NCI-H510A treated with DMSO at 0.1 percent for 48 hours (cell line): ENCODE measurements at places on chromosomes 12 and 14.
A peak's percentile ranks its signal among the peaks of the same experiment; 100 is the strongest.

DNA sequence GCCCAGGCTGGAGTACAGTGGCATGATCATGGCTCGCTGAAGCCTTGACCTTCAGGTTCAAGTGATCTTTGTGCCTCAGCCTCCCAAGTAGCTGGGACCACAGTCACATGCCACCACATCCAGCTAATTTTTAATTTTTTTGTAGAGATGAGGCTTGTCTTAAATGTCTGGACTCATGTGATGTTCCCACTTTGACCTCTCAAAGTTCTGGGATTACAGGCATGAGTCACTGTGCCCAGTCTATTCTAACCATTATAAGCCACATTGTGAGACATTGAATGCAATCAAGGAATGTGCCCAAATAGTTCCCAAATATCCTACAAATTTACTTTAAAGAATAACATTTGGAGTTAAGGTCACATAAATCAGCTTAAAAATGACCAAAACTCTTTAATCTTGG, 130.7 kb upstream of the ARID2 start:
- no peak for DNase-seq

- no peak for DNase-seq
These were observed 448.8 kb downstream of the FLRT2 start for GRCh38 chr14:85978582-85979250.

GRCh38 chr14:67269298-67270060, 28.2 kb downstream of the PALS1 start:
- no peak for DNase-seq

- DNase-seq: no peak
These were observed 355.7 kb upstream of the TMEM132C start for GRCh38 chr12:127911291-127911690.

- no peak for DNase-seq
These were observed 400.5 kb downstream of the ETNK1 start for GRCh38 chr12:23025372-23026016.

DNA sequence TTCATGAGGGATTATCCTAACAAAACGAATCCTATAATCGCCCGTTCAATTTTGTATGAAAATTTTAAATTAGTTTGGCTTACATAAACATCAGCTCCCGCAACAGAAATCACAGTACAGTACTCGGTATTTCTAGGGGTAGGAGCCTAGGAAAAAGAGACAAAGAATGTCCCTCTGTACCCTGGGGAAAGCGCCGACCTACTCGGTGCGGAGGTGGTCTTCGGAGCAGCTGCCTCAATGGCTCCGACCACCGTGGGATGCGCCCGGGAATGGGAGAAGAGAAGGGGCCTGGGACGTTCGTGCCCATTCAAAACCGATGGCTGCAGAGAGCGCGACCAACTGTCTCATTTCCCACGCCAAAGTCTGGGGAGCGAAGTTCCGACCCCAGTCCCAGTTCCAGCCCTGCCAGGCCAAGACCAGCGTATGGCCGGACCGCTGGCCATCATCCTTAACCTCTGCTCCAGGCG, 618 bp downstream of the GNPNAT1 start:
- no peak for DNase-seq

- no peak for DNase-seq
These were observed 761.5 kb downstream of the GALC start for GRCh38 chr14:87231336-87232026.

GRCh38 chr12:120583478-120584030, 2.4 kb upstream of the POP5 start:
- DNase-seq: peak; percentile 66

- peak; percentile 69 for DNase-seq
These were observed 7.0 kb downstream of the FOXA1 start for GRCh38 chr14:37587881-37588666.

DNA sequence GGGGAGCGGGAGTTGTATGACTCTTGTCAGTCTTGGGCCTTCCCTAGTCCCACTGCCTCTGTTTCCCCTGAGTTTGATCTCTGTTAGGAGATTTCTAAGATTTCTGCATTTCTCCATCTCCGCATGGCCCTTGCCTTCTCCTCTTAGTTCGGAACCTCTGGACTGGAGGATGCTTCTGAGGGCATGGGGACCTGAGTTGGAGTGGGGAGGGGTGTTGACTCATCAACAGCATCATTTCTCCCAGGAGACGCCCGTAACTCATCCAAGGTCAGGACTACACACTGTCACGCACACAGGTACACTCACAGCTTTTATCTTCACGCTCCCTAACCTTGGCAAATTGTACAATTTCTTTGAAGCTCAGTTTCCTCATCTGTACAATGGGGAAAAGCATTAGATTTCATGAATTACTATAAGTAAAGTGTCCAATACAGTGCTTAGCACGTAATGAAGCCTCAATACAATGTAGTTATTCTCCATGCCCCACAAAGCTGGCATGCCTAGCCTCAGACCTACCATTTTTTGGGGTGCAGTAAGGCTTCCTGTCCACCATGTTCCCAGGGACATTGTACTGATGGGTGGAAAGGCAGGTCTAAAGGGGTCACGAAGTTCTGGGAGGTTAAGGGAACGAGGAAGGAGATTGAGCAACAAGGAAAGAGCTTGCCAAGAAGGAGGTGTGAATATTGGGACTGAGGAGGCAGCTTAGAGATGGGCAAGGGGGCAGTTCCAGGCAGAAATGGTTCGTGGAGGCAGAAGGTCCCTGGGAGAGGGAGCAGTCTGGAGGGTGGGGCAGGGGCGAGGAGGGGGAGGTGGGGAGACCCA, 600 bp upstream of the LAG3 start:
- no peak for DNase-seq

DNA sequence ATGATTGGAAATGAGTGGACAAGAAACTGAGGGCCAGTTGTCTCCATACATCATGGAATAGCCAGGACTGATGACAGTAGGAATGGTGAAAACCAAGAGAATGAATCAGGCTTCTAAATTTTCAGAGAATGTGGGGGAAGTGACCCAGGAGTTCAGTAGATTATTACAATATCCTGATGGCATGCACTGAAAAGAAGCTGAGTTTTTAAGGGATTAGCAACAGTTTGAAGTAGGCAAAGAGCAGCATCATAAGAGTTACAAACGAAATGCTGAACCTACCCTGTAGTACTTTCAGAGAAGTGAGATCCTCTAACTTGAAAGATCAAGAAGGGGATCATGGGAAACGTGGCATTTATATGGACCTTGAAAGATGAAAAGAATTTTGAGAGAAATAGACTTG, 13.2 kb downstream of the SLC2A14 start:
- no peak for DNase-seq

DNA sequence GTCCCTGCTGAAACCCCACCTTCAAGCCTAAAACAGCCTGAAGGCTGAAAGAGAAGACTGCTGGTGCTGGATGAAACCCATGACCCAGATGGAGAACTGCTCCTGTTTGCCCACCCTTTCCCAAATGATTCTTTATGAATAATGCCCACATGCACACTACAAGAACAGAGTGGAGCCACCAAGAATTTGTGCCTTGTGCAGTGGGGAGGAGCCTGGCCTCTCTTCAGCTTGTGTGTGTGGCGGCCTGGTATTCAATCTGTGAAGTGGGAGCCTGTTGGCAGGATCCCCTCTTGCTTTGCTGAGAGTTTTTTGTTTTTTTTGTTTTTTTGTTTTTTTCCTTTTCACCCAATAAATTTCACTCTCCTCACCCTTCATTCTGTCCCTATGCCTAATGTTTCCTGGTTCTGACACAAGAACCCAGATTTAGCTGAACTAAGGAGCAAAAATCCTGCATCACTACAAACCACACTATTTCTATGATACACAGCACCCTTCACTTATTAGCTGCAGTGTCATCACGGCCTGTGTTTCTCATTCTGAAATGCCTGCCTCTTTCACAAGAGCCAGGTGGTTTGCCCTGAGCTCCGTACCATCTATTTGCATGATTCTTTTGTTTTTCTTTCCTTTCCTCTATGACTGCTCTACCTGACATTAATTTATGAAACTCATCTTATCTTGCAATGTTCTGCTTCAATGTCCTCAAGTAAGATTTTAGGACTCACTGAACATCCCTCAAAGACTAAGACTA, 585.5 kb upstream of the ATXN7L3B start:
- DNase-seq: no peak

DNA sequence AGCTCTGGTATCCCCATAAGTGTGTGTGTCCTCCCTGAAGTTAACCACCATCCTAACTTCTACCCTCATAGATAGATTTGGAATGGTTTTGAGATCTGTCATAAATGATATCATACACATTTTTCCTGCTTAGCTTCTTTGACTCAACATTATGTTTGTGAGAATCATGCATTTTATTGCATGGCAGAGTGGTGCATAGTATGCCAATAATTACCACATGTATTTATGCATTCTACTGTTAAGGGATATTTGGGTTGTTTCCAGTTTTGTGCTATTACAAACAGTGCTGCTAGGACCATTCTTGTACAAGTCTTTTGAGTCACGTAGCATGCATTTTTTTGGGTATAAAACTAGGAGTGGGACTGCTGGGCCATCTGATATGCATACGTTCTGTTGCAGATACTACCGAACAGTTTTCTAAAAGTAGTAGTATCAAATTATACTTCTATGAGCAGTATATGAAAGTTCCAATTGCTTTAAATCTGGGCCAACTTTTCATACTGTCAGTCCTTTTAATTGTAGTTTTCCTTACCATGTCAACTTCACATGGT, 13.4 kb downstream of the GRIP1 start:
- DNase-seq: no peak

- no peak for DNase-seq
These were observed 13.1 kb upstream of the DNM1L start for GRCh38 chr12:32666018-32666417.

DNA sequence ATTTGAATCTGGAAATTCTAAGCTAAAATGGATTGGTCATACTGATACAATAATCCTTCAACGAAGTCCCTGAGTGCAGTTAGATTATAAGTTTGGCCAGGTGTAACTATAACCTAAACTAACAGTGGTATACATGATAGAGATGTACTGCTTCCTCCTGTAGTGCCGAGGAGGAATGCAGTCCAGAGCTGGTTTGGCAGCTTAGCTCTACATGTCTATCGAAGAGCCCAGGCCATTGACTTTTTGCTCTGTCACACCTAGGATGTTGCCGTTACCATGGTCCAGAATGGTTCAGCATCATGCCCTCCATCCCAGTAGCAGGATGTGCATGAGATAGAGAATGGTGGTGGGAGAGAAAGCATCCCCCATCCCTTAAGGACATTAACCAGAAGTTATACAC, 318.1 kb downstream of the ZFP36L1 start:
- DNase-seq: no peak

DNA sequence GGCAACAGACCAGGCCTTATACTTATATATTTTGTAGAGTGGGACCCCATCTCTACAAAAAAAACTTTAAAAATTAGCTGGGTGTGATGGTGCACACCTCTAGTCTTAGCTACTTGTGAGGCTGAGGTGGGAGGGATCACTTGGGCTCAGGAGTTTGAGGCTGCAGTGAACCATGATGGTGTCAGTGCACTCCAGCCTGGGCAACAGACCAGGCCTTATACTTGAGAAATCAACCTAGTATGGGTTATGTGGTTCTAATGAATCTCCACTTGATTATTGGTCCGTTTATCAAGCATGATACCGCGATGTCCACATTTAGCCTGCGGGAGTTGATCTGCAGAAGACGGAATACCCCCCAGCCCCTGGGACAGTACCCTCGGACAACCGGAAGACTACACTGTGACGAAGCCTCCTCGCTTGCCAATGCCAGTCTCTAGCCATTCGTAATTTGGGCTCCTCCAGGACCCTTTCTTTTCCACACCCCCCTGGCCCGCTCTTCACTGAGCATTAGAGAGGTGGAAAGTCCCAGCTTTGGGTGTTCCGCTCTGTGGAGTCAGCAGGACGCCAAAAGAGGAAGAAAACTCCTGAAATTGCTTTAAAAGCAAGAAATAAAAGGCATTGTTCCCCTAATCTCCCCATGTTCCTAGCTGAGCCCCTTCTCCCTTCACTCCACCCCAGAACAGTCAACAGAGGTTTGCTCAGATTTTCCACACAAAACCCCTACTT, 19.4 kb downstream of the LTBP2 start:
- DNase-seq: no peak

- DNase-seq: no peak
These were observed 8.7 kb upstream of the RCOR1 start for GRCh38 chr14:102583726-102584125.

GRCh38 chr14:52175982-52176502, 91.5 kb upstream of the PTGDR start:
- no peak for DNase-seq

DNA sequence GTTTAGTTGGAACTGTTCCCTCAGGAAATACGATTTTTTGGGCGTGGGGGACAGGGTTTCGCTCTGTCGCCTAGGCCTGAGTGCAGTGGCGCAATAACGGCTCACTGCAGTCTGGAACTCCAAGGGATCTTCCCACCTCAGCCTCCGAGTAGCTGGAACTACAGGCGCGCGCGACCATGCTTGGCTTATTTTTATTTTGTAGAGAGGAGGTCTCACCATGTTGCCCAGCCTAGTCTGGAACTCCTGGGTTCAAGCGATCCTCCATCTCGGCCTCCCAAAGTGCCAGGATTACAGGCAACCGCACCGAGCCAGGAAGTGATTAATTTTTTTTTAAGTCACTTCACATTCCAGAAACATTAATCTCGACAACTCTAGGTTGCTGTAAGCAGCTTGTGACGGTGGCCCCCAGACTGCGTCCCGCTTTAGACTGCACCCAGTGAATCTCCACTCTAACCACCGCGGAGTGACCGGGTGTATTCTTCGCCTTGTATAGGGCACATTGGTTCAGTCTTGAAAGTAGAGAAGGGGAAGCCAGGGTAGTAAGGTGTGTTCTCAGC, 830 bp upstream of the MIS18BP1 start:
- DNase-seq: peak; percentile 54

- no peak for DNase-seq
These were observed 41.1 kb upstream of the DHRS7 start for GRCh38 chr14:60206249-60206670.

GRCh38 chr12:117872546-117873169, 96.1 kb downstream of the KSR2 start:
- DNase-seq: no peak

- DNase-seq: peak; percentile 56
These were observed 824 bp upstream of the TARBP2 start for GRCh38 chr12:53500142-53500775.

DNA sequence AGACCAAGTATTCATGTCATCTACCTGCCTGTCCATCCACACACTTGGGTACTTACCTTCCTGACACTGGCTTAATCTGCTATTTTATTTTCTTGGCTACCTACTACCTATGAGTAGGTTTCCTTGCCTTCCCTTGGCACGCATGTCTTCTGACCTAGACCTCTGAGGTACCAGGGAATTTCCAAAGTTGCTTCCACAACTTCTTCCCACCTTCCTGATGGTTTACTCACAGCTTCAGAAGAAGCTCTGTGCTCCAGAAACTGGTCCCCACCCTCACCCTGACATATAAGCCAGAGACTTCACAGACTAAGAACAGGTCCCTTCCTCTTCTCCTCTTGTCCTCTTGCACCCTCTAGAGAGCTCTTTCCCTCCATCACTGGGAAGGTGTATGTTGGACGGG, 35.7 kb upstream of the DDX11 start:
- DNase-seq: no peak

DNA sequence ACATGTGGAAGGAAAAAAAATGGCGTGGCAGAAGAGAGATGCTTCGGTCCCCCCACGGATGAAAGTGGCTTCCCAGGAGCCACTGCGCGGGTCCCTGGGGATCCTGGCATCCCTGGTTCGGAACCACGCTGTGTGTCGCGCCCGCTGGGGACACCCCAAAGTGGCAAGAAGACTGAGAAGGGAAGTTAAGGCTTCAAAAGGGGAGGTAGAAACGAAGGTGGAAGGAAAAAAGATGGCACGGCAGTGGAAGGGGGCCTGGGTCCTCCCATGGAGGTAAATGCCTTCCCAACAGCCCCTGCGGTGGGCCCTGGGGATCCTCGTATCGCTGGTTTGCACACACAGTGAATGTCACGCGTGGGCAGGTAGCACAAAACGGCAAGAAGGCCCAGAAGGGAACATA, 281.7 kb downstream of the ALG10 start:
- DNase-seq: no peak

GRCh38 chr14:77059276-77059915, 30.9 kb upstream of the IRF2BPL start:
- DNase-seq: peak; percentile 72
